ENCODE measurements at places on chromosomes 2 and 18. TPM values are rescaled to one million over a fixed set of nuclear protein-coding genes. Genes with fewer than 3 reads are reported as not detected.

ASIC4 gene
- total RNA-seq, result not detected

RAB27B gene
- total RNA-seq, result under 0.01 TPM

BIN1 gene
- 18.5 TPM for total RNA-seq

DPP10 gene
- not detected for total RNA-seq

FBXO48 gene
- total RNA-seq, result 0.84 TPM

DBI gene
- total RNA-seq, result 215 TPM

PTPRM gene
- 36.9 TPM for total RNA-seq
